NCI-H1417 treated with DMSO at 0.1 percent for 48 hours (cell line): ENCODE measurements at places on chromosomes 13 and 19.

- no peak for DNase-seq
Measured at GRCh38 chr19:42443944-42444398, 1.2 kb upstream of the CXCL17 start.

DNA sequence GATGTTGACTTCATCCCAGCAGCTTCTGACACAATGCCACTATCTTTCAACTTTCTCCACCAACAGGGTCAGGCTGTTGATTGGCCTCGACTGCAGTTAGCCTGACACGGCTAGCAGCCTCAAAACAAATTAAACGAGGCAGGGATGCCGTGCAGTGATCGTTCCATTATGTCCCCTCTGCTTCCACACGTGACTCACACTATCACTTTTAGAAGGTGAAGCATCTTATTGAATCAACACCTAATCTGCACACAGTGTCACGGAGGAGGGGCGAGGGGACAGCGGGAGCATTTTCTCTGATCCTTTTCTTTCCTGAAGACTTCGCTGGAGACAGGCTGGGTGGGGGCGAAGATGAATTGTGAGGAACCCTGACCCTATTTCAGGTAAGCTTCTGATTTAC lies 241.9 kb upstream of the ZNF507 start:
- DNase-seq: no peak

GRCh38 chr19:51461723-51462161 lies 3.5 kb upstream of the SIGLEC8 start:
- no peak for DNase-seq

DNA sequence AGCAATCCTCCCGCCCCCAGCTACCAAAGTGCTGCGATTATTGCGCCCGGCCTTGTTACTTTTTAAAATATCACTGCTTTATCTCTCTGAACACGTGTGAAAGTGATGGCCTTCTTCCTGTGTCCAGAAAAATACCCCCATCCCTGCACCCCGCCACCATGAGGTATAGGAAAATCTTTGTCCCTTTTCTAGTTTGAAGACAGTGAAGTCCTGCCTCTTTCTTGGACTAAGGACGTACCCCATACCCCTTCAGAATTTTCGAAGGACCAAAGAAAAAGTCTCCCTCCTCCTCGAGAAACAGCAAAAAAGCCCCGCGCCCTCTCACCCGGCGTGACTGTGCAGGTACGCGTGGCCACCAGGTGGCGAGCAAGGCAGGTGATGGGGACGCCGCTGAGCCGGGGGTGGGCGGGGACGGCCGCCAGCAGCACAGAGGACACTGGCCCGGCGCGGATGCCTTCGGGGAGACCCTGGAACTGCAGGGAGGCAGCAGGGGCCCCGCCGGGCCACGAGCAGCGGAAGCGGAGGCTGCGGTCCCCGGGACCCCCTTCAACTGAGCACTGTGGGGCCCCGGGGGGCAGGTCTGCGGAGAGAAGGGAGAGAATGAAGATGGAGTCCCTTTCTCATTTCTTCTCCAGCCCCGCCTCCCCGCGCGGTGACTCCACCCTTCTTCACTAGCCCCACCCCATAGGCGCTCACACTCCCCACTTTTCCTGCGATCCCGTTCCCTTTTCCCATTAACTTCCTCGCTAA lies 3.2 kb downstream of the VSIG10L start:
- DNase-seq: no peak

- no peak for DNase-seq
Measured at GRCh38 chr13:24185591-24186232, 25.2 kb downstream of the SPATA13 start.

GRCh38 chr13:111629457-111629856 lies 309.0 kb downstream of the TEX29 start:
- no peak for DNase-seq

DNA sequence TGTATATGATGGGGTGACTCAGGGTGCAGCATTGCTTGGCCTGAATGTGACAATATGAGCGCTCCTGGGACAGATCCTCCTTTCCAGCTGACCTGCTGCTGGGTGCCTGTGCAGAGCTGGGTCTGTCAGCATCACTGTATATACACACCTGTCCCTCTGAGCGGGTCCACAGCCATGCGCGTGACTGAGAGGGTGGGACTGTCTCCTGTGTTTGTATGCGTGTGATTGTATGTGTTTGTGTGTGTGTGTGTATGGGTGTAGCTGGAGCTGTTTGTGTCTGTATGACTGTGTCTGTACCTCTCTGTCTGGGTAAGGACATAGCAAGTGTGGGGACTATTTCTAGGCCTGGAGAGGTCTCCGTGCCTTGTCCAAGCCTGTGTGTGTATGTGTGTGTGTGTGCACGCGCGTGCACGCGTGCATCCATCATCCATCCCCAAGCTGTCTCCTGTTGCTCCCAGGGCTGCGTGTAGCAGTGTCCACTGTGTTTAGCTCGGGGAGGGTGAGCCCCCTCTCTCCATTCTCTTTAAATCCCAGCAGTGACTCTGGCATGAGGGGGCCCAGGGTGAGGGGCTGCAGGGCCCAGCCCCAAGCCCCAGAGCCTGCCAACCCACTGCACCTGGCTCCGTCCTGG lies 8.3 kb downstream of the IGLON5 start:
- no peak for DNase-seq

DNA sequence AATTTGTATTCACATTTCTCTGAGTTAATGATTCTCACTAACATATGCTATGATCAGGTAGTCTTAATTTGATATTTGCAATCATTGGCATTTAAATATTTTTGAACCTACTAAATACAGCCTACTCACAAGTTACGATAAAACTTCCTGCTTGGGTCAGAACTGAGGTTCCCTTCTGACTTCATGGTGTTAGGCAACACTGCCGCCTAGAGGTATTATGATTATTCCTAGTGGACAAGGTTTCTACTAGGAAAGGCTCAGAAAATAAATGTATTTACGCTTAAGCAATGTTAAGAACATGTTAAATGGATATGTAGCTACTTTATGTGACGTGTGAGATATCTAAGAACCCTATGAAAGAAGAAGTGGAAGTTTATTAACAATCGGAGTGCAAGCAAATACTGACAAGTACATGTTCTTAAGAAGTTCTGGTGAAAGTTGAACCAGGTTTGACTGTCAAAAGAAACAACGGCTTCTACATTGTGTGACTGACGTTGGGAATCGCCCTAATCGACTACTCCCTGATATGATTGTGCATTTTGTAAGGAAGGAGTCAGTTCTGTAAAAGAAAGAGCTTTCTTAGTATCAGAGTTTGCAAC lies 1395.8 kb downstream of the SLITRK5 start:
- peak; percentile 6 for DNase-seq

DNA sequence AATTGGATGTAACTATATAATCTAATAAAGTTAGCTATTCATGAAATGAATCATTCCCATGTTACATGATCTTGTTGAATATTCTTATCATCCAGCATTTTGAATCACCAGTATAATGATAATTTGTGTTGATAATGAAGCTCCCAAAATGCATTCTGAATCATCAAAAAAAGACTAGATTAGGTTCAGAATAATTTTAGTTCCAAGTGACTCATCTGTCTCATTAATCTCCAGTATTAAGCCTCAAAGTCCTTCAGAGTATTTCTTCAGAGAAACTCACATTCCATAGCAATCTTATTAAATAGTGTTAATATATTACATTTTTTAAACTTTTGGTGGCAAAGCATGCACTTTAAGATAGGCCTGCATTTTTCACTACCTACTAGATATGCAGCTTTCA lies 207.5 kb downstream of the SLITRK5 start:
- no peak for DNase-seq

DNA sequence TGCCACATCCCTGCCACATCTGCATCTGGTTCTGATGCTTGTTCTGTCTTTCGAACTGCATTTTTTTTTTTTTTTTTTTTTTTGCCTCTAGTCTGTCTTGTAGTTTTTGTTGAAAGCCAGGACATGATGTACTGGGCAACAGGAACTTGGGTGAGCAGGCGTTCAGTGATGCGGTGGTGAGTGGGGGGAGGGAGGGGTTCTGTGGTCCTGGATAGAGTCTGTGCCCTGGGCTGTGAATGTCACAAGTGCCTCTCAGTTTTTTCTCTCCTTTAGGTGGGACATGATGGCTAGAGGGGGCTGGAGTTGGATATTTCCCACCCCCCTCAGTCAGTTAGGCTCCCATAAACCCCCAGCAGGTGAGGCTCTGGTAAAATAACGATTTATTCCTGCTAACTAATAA lies 3.5 kb downstream of the CEACAM4 start:
- DNase-seq: no peak

- no peak for DNase-seq
Measured at GRCh38 chr13:48078251-48078656, 16.6 kb downstream of the MED4 start.

- DNase-seq: no peak
Measured at GRCh38 chr13:83940742-83941141, 58.5 kb upstream of the SLITRK1 start.
